ENCODE measurements at places on chromosomes 11 and 22. TPM values are rescaled to one million over a fixed set of nuclear protein-coding genes. Genes with fewer than 3 reads are reported as not detected.

DNA sequence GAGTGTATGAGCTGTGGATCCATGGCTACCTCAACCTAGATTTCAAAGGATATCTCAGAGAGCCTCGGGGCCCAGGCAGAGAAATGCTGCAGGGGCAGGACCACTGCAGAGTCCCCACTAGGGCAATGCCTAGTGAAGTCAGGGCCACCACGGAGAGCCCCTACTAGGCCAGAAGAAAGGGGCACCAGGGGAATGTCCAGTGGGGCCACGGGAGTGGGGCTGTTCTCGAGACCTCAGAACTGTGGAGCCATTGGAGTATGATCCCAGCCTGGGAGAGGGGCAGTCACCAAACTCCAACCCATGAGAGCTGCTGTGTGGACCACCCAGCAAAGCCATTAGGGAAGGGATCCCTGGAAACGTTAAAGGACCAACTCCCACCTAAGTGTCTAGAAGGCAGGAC, 24.5 kb downstream of the RTL6 start:
- DNase-seq = no peak

DNA sequence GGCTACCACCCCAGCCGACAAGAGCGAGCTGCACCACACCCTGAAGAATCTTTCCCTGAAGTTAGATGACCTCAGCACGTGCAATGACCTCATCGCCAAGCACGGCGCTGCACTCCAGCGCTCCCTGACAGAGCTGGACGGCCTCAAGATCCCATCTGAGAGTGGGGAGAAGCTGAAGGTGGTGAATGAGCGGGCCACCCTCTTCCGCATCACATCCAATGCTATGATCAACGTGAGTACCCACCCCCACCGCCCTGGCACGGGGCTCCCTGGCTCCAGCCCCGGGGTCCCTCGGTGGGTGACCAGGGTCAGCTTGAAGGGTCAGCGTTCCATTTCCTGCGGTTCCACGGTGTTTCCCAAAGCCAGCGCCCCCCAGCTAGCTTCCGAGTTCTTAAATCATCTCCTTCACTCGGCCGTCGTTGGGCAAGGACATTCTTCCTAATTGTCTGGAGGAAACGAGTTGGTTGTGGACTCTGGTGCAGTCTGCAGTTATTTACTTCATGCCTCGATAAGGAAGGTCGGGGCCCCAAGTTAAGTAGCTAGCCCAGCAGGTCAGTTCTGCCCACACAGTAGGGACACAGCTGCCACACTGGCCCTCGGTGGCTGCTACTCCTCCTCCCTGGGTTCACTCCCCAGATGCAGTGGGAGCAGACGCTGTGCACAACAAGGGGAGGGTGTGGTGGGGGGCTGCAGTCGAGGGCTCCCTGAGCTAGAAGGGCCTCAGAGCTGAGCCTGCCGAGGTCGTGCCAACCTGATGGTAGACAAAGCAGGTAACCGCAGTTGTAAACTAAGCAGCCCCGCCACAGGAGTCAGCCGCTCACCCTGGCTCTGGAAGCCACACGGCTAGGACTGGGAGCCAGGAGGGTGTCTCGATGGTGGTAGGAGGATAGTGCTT, 97.9 kb downstream of the MORC2 start:
- DNase-seq = no peak

- DNase-seq = no peak
Observed at GRCh38 chr11:54930930-54931329, 224.3 kb downstream of the OR4A5 start.

The UCP3 gene
- total RNA-seq = 0.69 TPM

GRCh38 chr22:22787786-22788459, 99.7 kb upstream of the IGLL5 start:
- peak; percentile 83 for DNase-seq

Data from activated CD4-positive, alpha-beta T cell treated with anti-CD3 and anti-CD28 coated beads for 36 hours (primary cell).